ENCODE measurements at places on chromosomes 13 and 19.
A peak's percentile ranks its signal among the peaks of the same experiment; 100 is the strongest.

GRCh38 chr13:76266561-76266960 lies 619.6 kb downstream of the KCTD12 start:
- no peak for DNase-seq

DNA sequence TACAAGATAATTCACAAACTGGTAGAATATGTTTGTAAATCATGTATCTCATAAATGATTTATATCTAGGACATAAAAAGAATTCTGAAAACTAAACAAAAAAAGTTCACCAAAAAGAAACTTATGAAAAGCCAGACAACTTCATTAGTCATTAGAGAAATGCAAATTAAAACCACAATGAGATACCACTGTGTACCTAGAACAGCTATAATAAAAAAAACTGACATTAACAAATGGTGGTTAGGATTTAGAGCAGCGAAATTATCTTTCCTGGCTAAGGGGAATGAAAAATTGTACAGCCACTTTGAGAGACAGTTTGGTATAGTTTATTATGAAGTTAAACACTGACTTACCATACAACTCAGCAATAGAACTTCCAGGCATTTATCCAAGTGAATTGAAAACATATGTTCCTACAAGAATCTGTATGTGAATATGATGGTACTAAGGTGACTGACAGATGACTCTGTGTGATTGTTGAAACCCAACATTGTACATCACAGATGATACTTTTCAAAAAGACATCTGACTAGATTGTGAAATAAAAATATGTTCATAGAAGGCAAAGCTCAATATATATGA lies 41.8 kb downstream of the UGGT2 start:
- DNase-seq = no peak

DNA sequence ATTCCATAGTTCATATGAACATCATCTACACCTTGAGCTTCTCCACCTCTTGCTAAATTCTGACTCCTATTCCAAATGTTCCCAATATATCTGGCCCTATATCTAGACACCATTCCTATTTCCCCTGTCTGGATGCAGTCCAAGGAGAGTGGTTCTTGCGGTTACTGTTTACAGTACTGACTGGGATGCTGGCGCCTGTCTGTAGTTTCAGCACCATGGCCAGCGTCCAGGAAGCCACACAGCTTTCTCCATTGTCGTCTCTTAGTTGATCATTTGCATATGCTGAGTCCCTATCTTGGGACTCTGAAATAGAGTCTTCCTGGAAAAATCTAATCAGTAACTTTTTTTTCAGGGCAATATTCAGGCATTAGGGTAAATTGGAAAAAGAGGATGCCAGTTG lies 14.9 kb downstream of the LAIR2 start:
- DNase-seq = peak; percentile 32

DNA sequence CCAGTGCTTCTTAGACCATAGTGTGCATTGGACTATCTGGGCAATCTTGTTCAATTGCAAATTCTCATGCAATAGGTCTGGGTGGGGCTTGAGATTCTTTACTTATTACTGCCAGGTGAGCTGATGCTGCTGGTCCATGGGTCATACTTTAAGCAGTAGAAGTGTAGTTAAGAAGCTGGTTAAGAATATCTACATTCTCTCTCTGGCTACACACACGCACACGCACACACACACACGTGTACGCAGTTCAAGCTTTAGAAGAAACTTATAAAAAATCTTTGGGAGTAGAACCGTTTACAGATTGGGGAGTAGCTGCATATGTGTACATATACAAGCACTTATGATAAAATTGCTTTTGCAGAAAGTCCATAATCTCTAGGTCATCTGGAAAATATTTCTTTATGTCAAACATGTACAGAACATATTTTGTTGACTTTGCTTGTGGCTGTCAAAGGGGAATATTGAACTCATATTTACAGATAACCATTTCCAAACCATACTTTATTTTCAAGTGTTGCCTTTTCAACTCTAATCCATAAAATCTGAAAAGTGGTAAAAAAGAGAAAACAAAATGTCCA lies 99.7 kb downstream of the GPC6 start:
- DNase-seq = no peak

GRCh38 chr13:98892821-98893220 lies 85.0 kb downstream of the DOCK9 start:
- DNase-seq = no peak

DNA sequence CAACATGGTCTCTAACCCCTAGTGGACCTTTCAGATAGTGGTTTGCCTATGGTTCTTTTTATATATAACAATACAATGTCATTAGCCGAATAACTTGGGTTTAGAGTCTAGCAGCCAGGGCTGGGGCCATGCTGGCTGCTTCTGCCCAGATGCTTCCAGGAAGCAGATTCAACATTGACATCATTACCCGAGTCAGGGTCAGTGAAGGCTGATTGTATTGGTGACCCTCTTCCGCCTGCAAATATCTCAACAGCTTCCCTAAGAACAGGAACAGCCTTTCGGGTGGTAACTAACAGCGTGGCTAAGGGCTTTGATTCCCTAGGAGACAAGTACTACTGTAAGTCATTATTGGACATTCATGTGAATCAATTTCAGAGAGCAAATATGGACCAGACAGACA lies 476.4 kb downstream of the UQCRFS1 start:
- no peak for DNase-seq

GRCh38 chr19:44857837-44858236 lies 11.7 kb downstream of the NECTIN2 start:
- no peak for DNase-seq

DNA sequence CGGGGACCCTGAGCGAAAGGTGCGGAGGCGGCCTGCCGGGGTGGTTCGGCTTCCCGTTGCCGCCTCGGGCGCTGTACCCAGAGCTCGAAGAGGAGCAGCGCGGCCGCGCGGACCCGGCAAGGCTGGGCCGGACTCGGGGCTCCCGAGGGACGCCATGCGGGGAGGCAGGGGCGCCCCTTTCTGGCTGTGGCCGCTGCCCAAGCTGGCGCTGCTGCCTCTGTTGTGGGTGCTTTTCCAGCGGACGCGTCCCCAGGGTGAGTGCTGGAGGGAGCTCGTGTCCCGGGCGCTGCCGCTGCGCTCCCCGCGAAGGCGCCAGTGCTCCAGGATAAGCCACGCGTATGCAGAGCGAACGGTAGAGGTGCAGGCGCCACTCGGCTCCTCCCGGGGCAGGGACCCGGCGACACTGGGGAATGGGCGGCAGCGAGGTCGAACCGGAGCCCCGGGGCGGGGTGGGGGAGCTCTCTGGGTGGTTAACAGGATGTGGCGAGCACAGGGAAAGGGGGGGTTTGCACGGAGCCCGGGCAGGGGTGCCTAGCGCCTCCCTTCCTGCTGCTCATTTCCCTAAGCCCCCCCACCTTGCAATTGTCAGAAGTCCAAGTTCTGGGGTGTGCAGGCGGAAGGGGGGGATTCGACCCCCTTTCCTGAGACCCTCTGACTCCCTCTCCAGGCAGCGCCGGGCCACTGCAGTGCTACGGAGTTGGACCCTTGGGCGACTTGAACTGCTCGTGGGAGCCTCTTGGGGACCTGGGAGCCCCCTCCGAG lies at the start of gene IL27RA:
IL27RA (plus strand) TSS at position 44 of the 762 bp plus-strand sequence; CDS start at position 155, 111 bp downstream.
- DNase-seq = peak; percentile 33

DNA sequence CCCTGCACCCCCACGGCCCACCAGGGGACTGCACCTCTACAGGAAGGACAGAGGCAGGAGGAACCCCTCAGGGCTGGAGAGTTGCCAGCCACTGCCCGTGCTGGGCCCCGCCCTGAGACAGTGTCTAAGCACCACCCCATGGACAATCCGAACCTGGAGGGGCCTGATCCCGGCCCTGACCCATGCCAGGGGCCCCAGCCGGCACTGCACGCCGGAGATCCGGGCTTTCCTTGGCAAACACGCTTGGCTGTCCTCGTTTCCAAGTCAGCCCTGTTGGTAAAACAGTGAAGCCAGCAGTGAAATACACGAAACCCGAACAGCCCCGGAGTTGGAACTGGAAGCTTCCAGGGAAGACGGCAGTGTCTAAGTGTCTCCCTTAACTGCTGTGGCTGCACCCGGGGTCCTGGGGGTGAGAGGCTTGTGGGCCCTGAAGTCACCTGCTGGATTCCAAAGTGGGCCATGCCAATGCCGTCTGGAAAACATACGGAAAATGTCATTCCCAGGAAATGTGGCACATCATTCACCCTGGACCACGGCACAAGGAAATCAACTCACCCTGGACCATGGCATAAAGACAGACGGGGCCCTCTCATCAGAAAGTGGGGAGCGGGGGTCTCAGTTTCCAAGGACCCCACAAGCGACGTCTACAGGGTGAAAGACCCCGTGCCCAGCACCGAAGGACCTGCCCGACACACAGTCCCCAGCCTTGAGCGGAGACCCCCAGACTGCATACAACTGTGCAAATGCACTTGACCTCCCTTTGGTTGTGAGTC lies 30.9 kb downstream of the RASA3 start:
- no peak for DNase-seq

DNA sequence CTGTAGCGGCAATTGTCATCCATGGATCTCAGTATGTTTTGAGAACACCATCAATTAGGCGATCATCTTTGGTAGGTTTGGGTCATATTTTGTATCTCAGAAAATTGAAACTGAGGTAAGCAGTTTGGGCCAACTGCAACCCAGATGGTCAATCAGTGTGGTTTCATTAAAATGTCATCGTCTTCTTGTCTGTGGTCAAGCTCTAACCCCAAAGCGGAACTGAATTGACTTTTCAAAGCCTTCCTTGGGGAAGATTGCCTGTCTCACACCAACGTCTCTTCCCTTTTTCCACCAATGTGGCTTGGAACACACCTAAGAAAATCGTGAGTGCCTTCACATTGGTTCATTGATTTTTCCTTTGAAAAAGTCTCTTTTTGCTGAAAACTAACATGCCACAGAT lies 56.3 kb upstream of the UBAC2 start:
- DNase-seq = no peak

DNA sequence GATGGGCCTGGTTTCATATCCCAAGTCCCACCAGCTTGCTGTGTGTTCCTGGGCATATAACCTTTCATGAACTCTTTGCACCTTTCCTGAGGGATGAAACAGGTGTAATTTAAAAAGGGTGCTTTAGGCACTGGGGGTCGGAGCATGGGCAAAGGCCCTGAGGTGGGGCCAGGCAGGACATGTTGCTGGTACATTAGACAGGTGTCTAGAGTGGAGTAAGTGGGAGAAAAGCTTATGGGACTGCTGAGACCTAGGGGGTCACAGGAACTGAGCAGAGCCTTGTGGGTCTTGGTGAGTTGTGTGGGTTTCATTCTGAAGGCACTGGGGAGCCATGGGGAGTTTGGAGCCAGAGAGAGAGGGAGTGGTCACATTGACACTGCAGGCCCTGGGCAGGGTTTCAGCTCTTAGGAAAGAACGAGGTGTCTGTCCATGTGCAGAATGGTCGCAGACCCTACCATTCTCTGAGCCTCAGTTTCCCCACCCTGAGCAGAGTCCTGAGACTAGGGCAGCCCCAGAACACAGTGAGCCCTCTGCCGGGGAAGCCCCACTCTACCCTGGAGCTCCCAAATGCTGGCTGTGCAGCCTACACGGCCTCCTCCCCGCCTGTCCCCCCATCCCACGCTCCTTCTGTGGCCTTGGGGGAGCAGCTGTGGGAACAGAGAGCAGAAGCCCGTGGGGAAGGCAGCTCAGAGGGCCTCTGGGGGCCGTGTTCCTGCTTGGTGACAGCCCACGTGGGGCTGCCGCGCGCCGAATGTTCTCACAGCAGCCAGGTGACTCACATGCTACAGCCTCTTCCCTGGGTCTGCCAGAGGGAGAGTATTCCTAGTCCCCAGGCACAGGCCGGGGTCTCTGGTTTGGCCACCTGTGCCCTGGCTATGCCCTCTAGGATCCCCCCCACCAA lies 7.3 kb upstream of the HOMER3 start:
- no peak for DNase-seq

DNA sequence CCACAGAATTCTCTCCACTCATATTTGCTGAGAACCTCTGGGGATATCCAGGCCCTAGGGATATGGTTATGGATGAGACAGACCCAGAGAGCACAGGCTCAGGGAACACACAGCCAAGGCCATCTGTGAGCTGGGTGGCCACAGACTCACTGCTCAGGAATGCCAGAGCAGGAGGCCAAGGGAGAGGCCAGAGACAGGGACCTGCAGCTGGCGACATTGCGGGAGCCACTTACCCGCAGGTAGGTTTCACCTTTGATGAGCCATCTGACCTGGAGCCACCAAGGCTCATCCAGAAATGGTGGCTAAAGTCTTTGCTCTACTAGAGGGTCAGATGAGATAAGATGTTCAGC lies 29.4 kb downstream of the CCNE1 start:
- no peak for DNase-seq

GRCh38 chr13:37209621-37210580 lies 104.4 kb upstream of the CSNK1A1L start:
- no peak for DNase-seq

DNA sequence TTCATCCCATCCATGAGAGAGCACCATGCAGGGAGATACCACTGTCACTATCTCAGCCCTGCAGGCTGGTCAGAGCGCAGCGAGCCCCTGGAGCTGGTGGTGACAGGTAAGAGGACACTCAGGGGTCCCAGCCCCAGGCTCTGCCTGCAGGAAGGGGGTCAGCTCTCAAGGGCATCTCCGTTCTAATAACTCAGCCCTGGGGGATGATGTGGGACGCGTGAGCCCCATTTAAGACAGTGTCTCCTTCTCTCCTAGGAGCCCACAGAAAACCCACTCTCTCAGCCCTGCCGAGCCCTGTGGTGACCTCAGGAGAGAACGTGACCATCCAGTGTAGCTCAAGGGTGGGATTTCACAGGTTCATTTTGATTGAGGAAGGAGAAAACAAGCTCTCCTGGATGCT lies 15.5 kb upstream of the KIR3DL3 start:
- peak; percentile 33 for DNase-seq
